ENCODE measurements at places on chromosomes 5 and 9.

DNA sequence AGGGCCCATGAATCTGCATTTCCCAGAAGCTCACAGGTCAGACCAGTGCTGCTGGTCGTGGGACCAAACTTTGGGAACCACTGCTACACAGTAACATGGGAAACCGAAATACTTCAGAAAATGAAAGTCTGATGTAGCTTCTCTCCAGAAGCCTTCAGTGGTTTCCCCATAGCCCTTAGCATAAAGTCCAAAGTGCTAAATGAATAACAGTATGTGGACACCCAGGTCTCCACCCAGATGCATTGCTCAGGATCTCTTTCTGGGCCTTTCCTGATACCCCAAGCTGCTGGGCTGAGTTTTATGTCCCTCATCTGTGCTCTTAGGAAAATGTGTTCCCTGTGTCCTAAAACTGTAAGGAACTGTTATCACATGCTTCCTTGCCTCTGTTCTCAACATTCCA is 100.4 kb downstream of the NFIB start:
- DNase-seq, result no peak

- DNase-seq, result no peak
These were observed 9.1 kb upstream of the C1QTNF2 start for GRCh38 chr5:160379511-160379910.

GRCh38 chr9:4939118-4939561 is 45.9 kb upstream of the JAK2 start:
- peak; percentile 28 for DNase-seq

DNA sequence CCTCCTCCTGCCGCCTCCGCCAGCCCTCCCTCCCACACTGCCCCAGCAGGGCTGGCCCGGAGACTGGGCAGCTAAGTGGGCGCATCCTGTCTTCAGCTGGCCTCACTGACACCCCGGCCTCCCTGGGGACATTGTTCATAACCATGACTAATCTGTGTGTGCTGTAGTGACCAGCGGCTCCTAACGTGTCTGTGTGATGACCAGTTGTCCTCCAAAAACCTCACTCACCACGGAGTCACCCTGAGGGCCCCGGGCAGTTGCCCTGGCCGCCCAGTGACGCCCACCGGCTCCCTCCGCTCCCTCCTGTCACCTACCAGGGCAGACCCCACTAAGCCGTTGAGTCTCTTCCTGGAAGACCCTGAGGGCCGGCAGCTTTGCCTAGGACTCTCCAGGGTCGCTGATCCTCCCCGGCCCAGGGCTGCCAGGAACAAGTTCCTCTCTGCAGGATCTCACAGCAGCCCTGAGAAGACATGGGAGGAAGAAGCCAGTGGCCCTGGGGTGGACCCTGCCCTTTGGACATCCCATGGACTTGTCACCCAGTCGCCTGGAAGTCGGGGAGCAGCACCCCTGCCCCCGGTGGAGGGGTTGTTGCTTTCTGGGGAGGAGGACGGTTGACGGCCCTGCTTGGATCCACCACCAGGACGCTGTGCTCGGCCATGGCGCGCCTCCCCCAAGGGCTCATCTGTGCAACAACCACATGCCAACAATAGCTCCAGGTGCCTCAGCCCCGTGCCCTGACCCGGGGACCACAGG is 110.2 kb upstream of the LMX1B start:
- DNase-seq, result no peak

DNA sequence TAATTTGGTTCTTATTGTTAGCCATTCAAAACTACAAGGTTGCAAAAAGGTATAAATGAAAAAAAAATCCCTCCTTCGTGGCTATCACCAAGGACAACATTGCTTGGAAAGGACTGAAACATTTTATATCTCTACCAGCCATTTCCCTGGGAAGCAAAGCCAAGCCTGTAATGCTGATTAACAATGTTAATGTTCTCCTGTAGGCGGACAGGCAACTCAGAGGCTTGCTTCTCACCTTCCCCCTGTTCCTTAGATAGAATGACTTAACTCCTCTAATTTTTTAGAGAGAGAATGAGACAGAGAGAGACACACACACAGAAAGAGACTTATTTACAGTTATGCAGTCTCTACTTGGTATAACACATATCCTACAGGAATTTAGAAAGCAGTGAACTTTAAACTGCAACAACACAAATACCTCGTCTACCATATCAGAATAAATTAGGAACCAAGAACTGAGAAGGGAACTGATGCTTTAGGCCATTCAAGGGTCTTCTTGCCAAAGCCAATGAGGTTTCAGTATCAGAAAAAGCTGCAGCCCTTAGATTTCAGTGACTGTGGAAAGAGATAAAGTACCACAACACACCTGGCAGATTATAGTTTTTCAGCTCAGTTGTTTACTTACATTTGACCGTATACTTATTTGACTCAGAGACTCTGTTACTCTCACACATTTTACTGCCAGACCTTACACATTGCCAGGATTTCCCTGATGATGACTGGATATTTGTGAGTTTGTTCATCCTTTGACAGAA is 20.9 kb upstream of the MAN2A1 start:
- DNase-seq, result no peak

- no peak for DNase-seq
These were observed 908.7 kb upstream of the CDH9 start for GRCh38 chr5:27947088-27947487.

- DNase-seq, result peak; percentile 14
These were observed 31.1 kb downstream of the OR2K2 start for GRCh38 chr9:111298731-111299598.

GRCh38 chr5:154580422-154580821 is 102.4 kb upstream of the HAND1 start:
- DNase-seq, result no peak

- no peak for DNase-seq
These were observed 3.8 kb downstream of the NMRK1 start for GRCh38 chr9:75084081-75084672.

GRCh38 chr9:123957168-123957721 is 27.3 kb upstream of the DENND1A start:
- DNase-seq, result no peak

DNA sequence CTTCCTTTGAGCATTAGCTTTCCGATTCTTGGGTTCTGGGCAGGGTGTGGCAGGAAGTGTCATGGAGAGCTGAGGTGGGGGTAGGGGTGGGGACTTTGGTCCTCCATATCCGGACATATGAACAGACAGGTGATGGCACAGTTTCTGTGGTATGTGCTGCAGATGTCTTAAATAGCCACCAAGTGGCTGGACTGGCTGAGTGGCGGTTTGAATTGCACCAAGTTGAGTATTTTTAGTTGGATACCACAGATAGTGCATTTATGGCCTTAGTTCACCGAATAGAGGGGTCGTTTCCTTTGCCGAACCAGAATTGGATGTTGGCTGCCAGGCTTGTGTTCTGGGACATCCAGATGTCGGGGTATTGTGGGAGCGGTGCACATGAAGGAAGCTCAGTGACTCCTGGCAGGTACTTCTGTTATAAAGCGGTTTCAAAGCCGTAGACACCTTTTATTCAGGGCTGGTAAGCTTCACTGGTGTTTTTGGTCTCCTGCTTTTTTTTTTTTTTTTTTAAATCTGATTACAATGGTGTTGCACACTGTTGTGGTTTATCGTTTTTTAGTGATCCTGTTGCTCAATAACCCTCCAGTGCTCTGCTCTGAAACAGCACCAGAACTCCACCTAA is 15.1 kb upstream of the TNFAIP8 start:
- no peak for DNase-seq

DNA sequence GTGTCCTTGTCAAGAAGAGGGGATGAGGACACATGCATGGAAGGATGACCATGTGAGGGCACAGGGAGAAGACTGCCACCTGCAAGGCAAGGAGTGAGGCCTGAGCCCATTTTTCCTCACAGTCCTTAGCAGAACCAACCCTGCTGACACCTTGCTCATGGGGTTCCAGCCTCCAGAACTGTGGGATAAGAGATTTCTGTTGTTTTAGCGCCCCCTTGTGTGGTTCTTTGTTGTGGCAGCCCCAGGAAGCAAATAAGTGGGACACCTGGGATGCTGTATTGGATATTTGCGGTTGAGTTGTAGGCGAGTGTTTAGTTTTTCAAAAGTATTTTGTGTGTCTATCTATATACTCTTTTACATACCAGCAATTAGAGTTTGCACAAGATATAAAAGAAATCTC is 206.4 kb downstream of the NXNL2 start:
- no peak for DNase-seq

DNA sequence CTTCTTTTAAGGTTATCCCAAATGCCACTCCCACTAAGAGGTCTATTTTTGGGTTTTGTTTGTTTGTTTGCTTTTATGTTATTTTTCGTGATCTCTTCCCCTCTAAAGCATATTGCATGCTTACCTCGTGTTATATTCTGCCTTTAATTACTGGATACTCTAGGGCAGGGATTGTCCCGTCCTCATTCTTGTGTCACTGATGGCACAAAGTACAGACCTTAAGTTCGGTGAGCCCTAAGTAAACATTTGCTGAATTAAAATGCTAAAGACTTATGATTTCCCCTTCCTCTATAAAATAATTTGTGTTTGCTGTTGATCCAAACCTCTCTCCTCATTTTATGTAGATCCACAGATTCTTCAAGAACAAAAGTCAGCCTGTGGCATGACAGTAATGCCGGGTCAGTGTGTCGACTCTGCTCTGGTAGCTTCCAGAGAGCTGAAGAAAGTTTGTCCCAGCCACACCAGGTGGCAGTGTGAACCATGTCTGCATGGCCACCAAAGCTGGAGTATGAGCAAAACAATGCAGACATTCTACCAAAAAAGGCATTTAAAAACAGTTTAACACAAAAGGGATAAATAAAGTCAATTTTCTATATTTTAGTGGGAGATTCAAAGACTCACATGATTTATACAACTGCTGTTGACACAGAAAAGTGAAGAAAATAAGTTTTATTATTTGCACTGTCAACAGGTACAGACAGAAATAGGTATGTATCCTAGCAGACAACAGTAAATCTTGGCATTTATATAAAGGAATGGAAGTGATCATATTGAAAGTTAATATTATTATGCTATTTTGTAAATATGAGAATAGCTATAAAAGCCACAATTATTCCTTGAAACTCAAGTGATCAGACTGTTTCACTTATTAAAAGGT is 17.9 kb upstream of the POC5 start:
- peak; percentile 13 for DNase-seq

DNA sequence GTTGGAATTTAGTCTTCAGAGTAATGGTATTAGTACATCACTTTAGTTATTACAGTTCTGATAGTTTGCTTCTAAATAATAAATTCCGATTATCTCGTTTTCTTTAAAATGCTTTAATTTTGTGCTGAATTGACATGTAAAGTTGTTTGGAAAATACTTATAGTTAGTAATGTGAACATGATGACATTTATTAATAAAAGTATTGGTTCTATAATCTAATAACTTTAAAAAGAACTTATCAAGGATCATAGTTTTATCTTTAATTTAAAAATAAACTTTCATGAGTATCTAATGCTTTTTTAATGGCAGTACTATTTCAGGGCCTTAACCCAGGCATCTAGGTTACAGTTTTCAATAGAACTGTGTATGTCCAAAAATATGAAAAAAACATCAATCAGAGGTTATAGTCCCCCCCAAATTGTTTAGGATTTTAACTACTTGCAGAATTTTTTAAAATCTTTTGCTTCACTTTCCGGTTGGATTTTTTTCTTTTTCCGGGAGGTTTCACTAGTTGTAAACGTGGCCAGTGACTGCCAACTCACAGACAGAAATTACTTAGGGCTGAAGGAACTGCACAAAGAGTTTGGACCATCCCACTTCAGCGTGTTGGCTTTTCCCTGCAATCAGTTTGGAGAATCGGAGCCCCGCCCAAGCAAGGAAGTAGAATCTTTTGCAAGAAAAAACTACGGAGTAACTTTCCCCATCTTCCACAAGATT is 680 bp downstream of the GPX8 start:
- no peak for DNase-seq

GRCh38 chr9:129038109-129038852 is 1.9 kb downstream of the MIGA2 start:
- no peak for DNase-seq

GRCh38 chr9:1606253-1606652 is 408.9 kb upstream of the SMARCA2 start:
- no peak for DNase-seq

DNA sequence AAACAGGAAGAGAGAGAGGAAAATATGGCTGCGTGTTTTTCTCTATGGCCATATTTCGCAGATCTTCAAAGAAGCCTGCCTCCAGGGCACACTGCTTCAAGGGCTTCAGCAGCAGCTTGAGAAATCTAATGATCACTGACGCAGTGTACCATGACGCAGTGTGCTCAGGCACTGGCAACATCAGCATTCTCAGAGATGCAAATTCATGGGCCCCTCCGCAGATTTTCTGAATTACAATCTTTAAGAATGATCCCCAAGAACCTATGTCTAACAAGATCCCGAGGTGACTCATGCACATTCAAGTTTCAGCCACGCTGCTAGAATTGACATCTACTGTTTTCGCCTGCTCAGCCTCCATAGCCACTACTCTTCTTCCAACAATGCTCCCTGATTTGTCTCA is 143.9 kb upstream of the ZNF366 start:
- no peak for DNase-seq

DNA sequence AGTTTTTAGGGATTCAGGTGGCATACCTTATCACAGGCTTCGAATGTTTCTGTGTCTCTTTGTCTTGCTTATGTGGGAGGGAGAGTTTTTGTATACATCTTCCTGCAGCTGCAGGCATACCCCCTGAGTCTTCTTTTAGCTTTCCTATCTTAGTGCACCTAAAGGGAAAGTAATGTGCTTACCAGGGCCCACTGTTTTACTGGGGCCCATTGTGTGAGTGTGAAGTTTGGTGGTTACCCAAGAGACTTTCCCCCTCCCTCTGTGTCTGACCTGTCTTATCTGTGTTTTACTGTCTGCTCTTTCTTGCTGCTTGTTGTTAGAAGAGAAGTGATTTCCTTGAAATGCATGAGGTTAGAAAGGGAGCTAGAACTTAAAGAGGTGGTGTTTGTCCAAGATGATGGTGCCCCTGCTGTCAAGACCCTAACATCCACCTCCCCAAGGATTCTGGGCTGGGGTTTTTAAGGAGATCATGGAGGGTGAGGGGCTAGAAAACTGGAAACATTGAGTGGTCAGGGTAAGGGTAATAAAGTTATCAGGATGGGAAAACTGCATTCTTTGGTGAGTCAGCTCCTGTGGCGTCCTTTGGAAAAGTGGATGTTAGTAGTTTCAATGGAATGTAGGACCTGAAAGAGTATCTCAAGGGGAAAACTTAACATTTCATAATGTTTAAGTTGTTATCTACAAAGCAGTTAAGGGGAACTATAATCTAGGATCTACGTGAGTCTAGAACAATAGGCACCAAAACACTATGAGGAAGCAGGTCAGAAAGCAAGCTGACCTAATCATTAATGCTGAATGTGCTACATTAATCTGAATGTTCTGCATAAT is 583.5 kb upstream of the TUSC1 start:
- no peak for DNase-seq

GRCh38 chr5:118224546-118224945 is 763.8 kb downstream of the DTWD2 start:
- no peak for DNase-seq

GRCh38 chr9:8823131-8823895 is 1023.7 kb upstream of the DMAC1 start:
- DNase-seq, result no peak

DNA sequence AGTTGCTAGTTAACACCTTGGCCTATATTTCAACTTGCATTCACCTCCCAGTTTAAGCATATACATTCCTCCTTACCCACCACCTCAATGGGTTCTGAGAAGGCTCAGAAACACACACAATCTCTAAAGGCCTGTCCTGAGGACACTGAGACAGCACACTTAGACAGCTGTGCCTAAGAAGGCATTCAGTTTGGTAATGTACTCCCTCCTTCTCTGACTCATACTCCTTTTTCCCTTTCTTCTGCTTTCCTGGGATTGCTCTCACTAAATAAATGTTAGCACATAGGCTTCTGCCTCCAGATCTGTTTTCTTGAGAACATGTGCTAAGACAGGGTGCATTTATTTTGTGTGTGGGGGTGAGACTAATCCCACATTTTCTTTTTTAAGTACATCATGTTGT is 456.8 kb upstream of the CDH6 start:
- no peak for DNase-seq

- no peak for DNase-seq
These were observed 8.1 kb downstream of the PPP3R2 start for GRCh38 chr9:101586651-101587050.
